ENCODE measurements at places on chromosomes 7 and 10.
A peak's percentile ranks its signal among the peaks of the same experiment; 100 is the strongest.

DNA sequence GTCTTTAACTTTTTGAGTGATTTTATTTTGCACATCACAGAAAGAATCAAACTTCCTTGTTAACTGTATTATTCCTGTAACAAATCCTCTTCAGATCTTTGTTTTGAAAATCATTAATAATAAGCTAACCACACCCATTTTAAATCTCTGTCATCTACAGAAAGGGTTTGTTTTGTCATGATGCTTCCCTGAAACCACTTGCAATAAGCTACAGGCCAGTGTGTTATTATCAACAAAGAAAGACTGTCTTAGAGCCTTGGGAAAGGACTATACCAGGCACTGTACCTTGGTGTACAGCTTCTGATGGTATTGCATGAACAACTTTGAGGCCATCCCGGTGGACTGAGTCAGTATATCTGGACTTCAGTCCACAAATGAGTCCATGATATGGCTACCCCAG lies 145.3 kb upstream of the FAM3C start:
- DNase-seq: no peak

- no peak for DNase-seq
These were observed 9.8 kb upstream of the RALA start for GRCh38 chr7:39613577-39613976.

DNA sequence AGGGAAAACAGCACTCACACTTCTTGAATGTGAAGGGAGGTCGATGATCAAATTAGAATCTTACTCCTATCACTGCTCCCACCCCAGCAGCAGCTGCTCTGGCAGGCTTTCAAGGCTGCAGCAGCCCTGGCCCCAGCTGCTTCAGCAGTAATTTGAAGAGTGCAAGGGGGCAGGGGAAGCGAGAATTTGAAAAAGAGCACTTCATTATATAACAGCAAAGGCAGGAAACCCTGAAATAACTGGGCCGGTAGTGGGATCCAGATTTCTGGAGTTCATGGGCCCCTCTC lies 44.9 kb downstream of the MYPN start:
- peak; percentile 63 for DNase-seq

GRCh38 chr10:30529373-30529998 lies 95.5 kb downstream of the MAP3K8 start:
- DNase-seq: no peak

DNA sequence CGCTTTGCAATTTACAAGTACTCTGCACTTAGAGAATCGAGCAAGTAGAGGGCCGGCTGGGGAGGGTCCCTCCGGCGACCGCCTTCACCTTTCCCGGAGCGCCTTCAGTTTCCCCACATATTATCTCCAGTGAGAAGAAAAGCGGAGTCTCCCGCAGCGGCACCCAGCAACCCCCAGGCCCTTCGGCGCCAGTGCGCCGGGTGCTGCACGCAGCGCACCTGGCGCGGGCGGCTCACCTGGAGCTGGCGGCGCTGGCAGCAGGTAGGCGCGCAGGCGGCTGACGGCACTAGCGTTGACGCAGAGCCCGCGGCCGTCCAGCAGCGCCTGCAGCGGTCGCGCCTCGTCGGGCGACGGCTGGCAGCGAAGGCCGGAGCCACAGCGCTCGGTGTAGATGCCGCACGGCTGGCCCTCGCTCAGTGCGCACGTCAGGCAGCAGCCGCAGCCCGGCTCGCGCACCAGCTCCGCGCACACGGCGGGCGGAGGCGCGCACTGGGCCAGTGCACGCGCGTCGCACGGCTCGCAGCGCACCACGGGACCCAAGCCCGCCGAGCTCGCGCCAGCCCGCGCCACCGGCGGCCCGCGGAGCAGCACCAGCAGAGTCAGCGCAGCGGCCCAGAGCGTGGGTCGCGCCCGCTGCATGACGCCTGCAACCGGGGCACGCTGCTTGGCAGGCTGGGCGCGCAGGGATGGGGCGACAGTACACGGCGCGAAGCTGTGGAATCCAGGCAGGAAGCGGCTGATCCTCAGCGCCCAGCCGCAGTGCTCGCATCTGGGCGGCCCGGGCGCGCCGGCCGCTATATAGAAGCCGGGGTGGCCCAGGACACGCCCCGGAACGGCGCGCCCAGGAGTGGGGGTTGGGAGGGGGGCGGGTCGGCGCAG lies at the start of gene IGFBP3:
Gene IGFBP3 (minus strand): TSS at position 771 of the 879 bp plus-strand sequence. CDS start 132 bp downstream, at position 639.
- peak; percentile 40 for DNase-seq

- no peak for DNase-seq
These were observed 660.7 kb downstream of the PARD3 start for GRCh38 chr10:34154383-34154900.

- no peak for DNase-seq
These were observed 244.3 kb upstream of the KCND2 start for GRCh38 chr7:120028636-120029035.

- DNase-seq: no peak
These were observed at the start of gene PWWP2B for GRCh38 chr10:132397036-132397541. Gene PWWP2B, plus strand, starts transcription at chr10:132397200. Its CDS starts 27 bp downstream, at chr10:132397227.

DNA sequence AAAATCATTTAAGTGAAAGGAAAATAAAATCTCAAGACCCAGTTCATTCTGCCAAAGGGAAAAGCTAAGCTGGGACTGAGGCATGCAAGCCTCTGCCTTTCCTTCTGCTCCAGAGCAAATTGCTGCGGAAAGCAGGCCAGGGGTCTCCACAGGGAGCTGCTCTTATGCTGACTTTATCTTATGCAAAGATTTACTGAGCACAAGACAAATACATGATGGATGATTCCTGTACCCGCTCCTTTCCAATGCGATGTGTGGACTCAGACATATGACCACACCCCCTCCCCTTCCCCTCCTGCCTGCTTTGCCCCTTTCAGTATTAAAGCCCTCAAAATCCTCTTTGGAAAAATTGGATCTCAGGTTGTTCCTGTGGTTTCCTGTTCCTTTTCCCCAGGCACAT lies 74.2 kb upstream of the INSIG1 start:
- no peak for DNase-seq

DNA sequence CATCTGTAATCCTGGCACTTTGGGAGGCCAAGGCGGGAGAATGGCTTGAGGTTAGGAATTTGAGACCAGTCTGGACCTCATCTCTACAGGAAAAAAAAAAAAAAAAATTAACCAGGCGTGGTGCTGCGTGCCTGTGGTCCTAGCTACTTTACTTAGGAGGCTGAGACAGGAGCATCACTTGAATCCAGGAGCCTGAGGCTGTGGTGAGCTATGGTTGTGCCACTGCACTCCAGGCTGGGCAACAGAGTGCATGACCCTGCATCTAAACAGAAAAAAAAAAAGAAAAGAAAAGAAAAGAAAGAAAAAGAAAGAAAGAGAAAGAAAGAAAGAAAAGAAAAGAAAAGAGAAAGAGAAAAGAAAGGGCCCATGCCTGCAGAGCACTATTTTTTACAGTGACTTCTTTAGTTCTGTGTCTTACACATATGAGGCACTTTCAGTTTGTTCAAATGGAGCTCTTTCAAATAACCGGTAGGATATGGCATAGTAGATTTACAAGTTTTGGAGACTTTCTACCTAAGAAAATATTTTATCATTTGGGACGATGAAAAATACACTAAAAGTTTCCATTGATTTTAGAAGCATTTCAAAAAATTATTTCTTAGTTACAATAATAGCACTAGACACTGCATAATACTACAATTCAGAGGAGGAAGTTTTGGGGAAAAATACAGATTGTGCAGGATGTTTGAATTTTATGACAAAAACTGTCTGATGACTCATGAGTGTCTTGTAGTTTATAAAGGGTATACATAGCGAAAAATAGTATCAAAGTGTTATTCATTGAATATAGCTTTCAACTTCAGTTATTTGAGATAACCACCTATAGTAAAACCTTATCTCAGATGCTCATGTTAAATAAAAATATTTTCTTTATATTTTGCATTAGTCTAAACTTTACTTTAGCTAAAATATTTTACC lies 75.9 kb downstream of the MDFIC start:
- DNase-seq: no peak

DNA sequence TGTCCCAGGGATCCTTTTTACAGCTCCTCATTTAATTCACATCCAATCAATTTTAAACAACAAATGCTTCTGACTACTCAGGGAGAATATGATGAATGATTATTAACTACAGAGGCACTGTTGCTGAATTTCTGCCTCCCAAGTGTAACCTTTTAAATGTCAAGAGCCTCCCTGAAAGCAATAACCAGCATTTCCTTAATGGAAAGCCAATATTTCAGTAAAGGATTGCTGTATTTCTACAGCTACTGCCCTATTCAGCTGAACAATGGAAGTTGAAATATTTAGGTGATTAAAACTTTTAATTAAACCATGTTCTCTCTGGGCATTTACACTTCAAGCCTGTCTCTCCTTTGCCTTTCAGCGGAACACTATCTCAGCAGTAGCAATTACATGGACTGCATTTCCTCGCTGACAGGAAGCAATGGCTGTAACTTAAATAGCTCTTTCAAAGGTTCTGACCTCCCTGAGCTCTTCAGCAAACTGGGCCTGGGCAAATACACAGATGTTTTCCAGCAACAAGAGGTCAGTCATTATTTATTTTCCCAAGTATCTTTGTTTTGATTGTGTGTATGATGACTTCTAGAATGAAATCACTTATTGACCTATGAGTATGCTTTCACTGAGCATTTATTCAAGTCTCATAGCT lies 304.7 kb downstream of the BICC1 start:
- peak; percentile 31 for DNase-seq

GRCh38 chr7:98213888-98214810 lies 2.9 kb downstream of the BHLHA15 start:
- DNase-seq: no peak

- peak; percentile 71 for DNase-seq
These were observed 26.7 kb downstream of the CYCS start for GRCh38 chr7:25098096-25099046.

- no peak for DNase-seq
These were observed 15.5 kb upstream of the ICA1 start for GRCh38 chr7:8277394-8277982.

- no peak for DNase-seq
These were observed 172.3 kb downstream of the CHRM2 start for GRCh38 chr7:137040745-137041144.

DNA sequence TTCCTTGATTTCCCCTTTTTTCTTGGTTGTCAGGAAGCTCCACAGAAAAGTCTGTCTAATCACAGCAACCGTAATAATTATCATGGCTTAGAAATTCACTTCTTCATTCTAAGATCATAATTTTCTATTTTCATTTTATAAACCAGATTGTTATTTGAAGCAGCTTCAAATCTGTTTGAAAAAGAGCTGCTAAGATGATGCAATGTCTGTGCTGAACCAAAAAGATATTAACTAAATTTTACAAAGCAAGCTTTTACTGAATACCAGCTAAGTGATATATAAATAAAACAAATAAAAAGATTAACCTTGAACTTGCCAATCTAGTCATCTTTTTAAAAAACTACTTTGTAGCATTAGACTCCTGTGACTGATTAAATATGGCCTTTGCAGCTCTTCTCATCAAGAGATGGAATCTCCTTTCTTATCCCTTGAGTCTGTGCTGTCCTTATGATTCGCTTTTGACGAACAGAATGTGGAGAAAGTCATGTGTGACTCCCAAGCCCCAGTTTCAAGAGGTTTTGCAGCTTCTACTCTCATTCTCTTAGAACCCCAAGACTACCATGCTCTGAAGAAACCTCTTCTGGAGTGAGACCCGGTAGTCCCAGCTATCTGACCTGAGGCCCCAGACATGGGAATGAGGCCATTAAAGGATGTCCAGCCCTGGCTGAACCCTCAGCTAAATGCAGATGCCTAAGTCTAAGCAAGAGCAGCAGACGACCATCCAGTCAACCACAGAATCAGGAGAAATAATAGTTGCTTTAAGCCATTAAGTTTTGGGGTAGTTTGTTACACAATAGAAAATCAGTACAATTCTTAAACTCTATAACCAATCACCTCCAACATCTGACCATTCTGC lies 14.4 kb downstream of the NAMPT start:
- no peak for DNase-seq

GRCh38 chr7:45184326-45185027 lies 26.9 kb downstream of the RAMP3 start:
- DNase-seq: no peak

DNA sequence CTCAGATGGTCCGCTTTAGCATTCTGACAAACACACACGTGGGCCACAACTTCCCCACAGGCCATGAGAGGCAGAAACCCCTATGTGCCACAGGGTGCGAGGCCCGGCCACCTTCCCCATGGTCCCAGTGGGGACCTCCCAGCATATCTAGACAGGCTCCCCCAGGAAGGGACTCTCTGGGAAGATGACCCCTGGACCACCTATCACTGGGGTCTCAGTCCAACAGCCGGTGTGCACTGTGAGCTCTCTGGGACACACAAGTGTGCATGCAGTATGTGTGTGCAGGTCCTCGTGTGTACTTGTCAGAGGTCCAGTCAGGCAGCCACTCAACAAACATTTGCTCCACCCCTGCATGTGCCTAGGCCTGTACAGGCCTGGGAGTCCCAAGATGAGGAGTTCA lies 18.7 kb downstream of the GRID1 start:
- DNase-seq: no peak

DNA sequence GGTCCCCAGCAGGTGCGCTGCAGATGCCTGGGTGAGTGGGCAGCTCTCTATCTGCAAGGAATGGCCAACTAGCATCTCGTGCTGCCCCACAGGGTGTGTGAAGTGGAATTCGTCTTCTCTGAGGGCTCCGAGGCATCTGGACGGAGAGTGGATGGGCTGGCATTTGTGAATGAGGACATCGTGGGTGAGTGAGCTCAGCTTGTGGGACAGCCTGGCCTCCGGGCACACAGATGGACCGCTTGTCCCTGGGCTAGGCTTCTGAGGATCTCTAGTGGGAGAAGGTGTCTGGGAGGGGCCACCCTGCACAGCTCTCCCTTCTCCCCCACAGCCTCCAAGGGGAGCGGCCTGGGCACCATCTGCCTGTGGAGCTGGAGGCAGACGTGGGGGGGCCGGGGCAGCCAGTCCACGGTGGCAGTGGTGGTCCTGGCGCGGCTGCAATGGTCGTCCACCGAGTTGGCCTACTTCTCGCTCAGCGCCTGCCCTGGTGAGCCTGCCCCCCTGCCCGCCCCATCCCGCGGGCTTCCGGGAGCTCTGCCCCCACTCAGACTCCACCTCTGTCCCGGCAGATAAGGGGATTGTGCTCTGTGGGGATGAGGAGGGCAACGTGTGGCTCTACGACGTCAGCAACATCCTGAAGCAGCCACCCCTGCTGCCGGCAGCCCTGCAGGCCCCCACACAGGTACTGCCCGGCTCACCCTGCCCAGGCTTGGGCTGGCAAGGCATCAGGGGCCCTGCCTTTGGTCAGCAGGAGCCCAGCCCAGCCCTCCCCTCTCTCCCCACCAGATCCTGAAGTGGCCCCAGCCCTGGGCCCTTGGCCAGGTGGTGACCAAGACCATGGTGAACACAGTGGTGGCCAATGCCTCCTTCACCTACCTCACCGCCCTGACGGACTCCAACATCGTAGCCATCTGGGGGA lies 6.3 kb downstream of the POLR2J start:
- DNase-seq: no peak

DNA sequence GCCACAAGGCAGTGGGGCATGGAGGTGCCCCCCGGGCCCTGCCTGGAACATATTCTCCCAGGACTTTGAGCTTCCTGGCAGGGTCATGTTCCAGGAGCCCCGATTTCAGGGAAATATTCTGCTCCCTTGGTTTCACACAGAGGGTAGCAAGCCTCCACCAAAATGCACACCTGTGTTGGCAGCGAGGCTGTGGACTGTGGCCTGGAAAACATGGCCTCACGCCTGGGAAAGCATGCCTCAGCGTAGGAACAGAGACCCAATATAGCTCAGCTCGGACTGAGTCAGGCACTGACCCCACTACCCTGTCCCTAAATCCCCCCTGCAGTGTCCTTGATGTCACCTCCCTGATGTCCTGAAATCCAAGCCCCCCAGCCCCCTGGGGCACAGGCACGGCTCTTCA lies 92.0 kb downstream of the KCNMA1 start:
- no peak for DNase-seq
